ENCODE measurements at places on chromosomes 13 and 19. TPM values are rescaled to one million over a fixed set of nuclear protein-coding genes. Genes with fewer than 3 reads are reported as not detected.

FGF21 gene
- total RNA-seq = not detected

ZNF471 gene
- total RNA-seq = 2.3 TPM

CYP2S1 gene
- total RNA-seq = 0.22 TPM

PLPP2 gene
- 2.9 TPM for total RNA-seq

CD79A gene
- total RNA-seq = not detected

SERTM1 gene
- total RNA-seq = under 0.01 TPM

KLK14 gene
- total RNA-seq = not detected

SHANK1 gene
- total RNA-seq = 13.0 TPM

DMPK gene
- total RNA-seq = 21.7 TPM

PCDH8 gene
- total RNA-seq = not detected

ZNF880 gene
- total RNA-seq = 28.4 TPM

RASAL3 gene
- not detected for total RNA-seq
